ENCODE measurements at places on chromosomes 12 and 14. TPM values are rescaled to one million over a fixed set of nuclear protein-coding genes. Genes with fewer than 3 reads are reported as not detected.

Gene PLEKHG7
- total RNA-seq, result not detected

Gene TUBA1A
- 88.1 TPM for total RNA-seq

Gene TCL1A
- not detected for total RNA-seq

Gene HOXC10
- total RNA-seq, result not detected

Gene COL2A1
- total RNA-seq, result not detected

Gene OSBPL8
- total RNA-seq, result 24.9 TPM

Gene RIMKLB
- total RNA-seq, result 11.0 TPM

Gene OR4N5
- total RNA-seq, result not detected

Gene ACOT6
- total RNA-seq, result not detected

Gene CKB
- 702 TPM for total RNA-seq

- no peak for DNase-seq
Measured at GRCh38 chr14:32469388-32470160, 140.5 kb downstream of the AKAP6 start.

GRCh38 chr12:132124766-132125425 lies 19.2 kb downstream of the DDX51 start:
- DNase-seq, result no peak

DNA sequence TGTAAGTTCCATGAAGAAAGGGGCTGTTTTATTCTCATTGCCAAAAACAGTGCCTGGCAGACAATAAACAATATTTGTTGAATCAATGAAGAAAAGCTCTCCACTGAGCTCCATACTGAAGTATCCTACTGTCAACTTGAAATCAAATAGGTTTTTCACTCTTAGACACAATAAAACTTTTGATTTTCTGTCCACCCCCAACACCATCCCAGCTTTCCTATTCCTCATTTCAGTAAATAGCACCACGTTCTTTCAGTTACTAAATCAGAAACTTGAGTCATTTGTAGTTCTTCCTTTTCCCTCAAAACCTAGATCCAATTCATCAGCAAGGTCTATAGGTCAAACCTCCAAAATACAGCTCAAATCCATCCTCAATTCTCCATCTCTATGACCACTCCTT lies 113.3 kb downstream of the PTGER2 start:
- DNase-seq, result no peak

- DNase-seq, result no peak
Measured at GRCh38 chr14:91858536-91859275, 8.6 kb downstream of the TC2N start.

- DNase-seq, result no peak
Measured at GRCh38 chr12:94183708-94184379, 35.5 kb downstream of the PLXNC1 start.

GRCh38 chr14:22898302-22899090 lies 15.5 kb downstream of the REM2 start:
- no peak for DNase-seq

GRCh38 chr14:51951656-51952055 lies 37.7 kb upstream of the RTRAF start:
- no peak for DNase-seq

DNA sequence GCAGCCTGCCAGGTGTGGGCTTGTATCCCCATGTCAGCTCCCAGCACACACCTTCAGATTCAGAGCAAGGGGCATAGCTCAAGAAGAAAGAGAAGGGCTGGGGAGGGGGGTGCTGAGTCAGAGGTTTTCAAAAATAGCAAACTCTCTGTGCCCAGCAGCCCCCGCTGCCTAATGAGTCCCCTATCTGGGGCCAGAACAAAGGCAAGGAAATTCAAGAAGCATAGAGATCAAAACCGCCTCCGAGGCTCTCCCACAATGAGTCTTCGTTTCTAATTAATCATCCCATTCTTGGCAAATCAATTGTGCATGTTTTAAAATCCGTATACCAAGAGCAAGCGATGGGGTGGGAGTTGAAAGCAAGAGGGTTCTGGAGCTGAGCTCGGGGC lies 19.5 kb upstream of the CMKLR1 start:
- no peak for DNase-seq

DNA sequence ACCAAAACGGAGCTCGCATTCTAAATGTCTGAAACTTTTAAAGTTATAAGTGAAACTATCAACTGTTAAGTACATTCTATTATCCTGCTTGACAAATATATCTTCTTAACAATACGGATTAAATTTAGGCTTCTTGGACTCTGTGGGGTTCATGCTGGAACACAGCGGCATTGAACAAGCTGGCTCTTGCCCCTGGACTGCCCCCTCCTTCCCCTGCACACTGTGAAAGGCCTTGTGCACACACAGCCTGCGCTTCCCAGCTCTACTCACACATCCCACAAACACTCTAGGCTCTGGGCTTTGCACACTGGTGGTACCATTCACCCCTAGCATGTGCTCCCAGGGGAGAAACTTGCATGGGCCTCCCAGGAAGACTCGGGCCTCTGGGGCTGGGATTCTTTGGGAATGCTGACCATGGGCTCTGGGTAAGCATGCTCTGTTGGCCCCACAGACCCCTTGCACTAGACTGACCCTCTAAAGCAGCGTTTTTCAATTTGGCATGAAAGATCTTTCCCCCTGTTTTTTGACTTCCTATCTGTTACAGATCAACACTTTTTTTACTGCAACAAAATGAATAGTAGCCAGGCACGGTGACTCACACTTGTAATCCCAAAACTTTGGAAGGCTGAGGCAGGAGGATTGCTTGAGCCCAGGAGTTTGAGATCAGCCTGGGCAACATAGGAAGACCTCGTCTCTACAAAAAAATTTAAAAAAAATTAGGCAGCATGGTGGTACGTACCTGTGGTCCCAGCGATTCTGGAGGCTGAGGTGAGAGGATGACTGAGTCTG lies 96.2 kb upstream of the CPM start:
- DNase-seq, result no peak

- no peak for DNase-seq
Measured at GRCh38 chr12:77366616-77367015, 301.2 kb upstream of the E2F7 start.

DNA sequence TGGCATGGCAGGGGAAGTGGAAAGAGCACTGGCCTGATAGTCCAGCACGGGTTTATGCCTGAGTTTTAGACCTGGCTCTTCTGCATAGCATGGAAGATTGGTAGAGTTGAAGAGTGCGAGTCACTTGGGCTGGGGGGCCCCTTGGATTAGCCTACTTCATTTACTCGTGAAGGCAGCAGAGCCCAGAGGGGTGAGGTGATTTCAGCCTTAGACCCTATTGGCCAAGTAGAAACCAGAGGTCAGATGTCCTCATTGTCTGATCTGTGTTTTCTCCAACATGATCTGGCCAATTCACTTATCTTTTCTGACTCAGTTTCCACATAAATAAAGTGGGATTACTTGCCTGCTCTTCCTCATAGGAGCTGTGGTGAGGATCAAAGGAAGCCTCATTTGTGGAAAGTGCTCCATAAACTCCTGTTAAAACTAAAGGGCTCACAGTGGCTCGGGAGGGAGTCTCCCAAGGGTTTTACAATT lies 1.9 kb downstream of the PLEKHG3 start:
- no peak for DNase-seq

GRCh38 chr14:30848449-30849240 lies 25.7 kb upstream of the COCH start:
- DNase-seq, result no peak

- DNase-seq, result no peak
Measured at GRCh38 chr12:111343181-111343580, 25.7 kb downstream of the PHETA1 start.

- DNase-seq, result no peak
Measured at GRCh38 chr14:85437148-85437547, 92.8 kb upstream of the FLRT2 start.

DNA sequence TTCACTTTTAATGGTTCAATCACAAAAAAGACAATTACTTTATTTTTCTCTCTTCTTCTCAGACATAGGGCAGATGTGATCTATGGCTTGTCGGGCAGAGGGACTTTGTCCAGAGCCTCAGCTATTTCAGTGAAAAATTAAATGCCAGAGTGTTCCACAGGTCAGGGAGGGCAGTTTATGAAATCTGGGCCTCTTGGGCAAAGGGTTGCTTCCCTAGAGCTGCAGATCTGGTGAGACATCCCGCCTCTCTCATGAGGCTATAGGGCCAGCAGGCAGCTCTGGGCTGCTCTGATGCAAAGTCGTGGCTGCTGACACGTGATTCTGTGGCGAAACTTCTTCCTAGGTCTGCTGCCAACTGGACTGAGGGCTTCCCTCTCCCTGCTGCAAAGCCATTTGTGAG lies 6.0 kb downstream of the CLMN start:
- DNase-seq, result peak; percentile 85

- DNase-seq, result peak; percentile 79
Measured at GRCh38 chr14:77301103-77301502, 19.6 kb downstream of the POMT2 start.

GRCh38 chr14:106500571-106500970 lies 974.2 kb downstream of the TMEM121 start:
- no peak for DNase-seq

- DNase-seq, result no peak
Measured at GRCh38 chr14:91012045-91012444, 48.4 kb downstream of the RPS6KA5 start.

- DNase-seq, result no peak
Measured at GRCh38 chr14:28651148-28651547, 115.4 kb upstream of the FOXG1 start.

- peak; percentile 74 for DNase-seq
Measured at GRCh38 chr14:103629503-103630121, 601 bp downstream of the KLC1 start.

- DNase-seq, result no peak
Measured at GRCh38 chr14:98724734-98725133, 547.3 kb downstream of the BCL11B start.

DNA sequence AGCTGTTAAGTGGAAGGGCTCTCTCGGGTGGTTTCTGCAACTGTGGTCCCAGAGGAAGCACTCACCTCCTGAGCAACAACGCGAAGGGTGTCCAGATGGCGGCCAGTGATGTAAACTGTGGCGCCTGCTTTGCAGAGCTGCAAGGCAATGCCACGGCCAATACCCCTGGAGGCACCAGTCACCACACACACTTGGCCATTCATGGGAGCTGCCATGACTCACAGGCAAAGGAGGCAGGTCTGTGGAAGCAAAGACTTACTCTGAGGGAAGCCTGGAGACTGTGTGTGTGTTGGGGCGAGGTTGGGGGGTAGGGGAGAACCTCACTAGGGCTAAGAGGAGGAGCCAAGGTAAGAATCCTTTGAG lies 707 bp downstream of the DHRS1 start:
- no peak for DNase-seq

DNA sequence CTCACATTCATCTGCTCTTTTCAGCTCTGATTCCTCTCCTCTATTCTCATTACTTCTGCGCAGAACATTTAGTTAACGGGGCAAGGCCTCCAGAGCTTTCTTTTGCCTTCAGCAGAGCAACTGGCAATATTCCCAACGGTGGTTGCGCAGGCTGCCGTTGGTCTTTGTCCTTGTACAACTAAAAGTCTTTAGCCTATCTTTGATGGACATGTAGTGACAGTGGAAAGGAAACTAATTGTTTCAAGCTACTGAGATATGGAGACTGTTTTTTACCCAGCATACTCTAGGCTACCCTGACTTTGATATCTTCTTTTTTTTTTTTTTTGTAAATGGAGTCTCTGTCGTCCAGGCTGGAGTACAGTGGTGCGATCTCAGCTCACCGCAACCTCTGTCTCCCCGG lies 12.6 kb downstream of the R3HDM2 start:
- DNase-seq, result peak; percentile 50

DNA sequence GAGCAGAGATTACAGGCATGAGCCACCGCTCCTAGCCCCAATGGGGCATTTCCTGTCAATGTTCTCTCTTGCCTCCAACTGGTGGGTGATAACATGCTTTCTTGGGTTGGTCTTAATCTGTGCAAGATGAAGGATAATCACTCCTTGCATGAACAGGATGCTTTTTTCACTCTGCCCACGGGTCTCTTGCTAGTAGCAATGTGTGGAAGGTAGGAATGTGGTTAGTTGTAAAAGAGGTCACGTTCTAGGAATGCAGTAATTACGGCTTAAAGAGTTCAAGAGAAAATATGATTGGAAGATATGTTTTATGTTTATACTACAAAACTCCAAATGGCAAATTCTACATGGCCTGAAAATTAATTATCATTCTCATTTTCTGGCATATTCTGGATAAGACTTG lies 10.5 kb downstream of the RNASE10 start:
- DNase-seq, result no peak

GRCh38 chr12:48156652-48157017 lies 680 bp downstream of the ASB8 start:
- DNase-seq, result no peak

DNA sequence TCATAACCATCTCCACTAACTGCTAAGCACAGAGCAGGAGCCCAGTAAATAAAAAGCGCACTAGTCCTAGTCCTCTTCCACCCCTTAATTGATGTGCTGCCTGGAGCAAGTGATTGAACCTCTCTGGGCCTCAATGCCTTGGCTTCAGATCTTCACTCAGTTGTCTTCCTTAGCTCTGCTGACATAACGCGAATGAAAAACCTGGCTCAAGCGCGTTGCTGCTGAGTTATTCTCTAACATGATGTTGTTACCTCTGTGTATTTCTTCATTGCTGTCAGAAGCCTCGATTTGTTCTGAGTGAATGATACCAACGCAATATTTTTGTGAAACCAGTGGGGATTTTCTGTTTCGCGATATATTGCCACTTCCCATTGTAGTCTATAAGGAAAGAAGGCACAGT lies 185.1 kb upstream of the CCND2 start:
- DNase-seq, result no peak

DNA sequence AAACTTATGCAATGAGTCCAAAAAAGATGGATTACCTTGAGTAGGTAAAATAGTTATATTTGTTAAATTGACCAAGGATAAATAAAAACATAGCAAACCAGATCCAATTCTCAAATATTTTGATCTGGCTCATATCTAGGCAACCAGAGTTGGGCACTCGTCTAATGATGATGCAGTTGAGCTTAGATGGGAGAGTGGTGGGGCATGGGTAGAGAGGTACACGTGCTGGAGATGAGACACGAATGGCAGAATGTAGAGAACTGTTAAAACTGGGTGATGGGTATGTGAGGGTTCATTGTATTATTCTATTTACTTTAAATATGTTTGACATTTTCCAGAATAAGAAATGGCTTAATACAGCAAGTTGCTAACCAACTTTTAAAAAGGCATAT lies 7.6 kb upstream of the RNF34 start:
- DNase-seq, result no peak
